ENCODE measurements at places on chromosomes 1 and 21.

DNA sequence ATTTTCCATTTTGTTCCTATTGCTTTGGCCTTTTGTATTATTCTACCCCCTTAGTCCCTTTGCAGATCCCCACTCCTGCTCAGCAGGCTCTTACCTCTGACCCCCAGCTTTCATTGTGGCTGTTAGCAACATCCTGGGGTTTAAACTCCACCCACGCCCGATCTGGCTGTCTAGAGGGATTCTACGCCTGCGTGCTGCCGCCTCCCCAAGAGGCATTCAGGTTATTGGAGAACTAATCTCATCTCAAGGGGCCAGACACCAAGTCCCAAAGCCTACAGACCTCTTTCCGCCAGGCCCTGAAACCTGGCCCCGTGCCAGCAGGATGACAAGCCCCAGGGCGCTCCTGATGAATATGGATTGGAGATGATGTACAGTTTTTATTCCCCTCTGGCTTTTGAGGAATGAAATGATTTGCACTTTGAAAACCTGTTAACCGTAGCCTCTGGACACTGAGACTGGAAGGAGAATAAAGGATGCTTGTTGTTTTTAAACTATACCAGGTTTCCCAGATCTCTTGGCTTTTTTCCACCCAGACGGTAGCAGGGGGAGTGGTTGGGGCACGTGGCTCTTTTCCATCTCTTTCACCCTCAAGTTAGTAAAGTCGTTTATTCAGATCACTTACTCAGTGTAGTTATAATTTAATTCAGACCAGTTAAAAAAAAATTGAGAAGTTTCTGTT is 14.5 kb upstream of the IKBKE start:
- no peak for DNase-seq

- no peak for DNase-seq
Measured at GRCh38 chr1:213107613-213108012, 56.6 kb downstream of the RPS6KC1 start.

DNA sequence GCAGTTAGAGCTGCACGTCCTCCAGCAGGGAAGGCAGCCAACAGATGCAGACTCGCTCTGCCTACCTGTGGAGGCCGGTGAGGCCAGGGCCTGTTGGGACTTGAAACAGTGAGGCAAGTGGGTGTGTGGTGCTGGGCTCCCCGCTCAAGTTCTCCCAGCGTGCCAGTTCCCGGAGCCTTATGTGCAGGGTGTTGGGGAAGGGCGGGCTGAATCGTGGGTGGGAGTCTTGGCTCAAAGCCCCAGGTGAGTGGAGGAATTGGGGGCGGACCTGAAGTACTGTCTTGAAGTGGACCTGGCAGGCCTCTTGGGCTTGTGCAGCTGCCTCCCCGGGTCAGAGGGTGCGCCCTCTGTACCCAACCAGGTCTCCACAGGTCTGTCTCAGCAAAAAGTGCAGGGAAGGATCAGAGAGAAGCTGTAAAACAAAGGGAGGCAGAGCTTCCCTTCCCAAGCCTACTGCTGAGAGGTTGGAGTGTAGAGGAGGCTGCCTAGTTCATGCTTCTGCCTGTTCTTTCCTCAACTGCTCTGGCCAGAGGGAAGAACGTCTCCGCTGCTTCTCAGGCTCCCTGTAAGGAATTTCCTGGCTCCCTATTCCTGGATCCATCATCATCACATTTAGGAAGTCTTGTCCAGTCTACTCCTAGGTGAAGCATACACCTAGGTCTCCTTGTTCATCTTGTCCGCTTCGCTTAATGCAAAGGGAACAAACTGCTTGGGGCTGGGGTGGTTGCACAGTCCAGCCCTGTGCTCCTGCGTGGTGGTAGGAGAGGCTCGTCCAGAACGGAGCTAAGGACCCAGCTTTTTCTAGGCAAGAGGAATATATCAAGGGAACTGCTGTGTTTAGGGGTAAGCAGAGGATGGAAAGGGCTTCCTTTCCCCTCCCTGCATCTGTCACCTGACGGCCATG is 14.9 kb downstream of the UTP11 start:
- DNase-seq, result no peak

DNA sequence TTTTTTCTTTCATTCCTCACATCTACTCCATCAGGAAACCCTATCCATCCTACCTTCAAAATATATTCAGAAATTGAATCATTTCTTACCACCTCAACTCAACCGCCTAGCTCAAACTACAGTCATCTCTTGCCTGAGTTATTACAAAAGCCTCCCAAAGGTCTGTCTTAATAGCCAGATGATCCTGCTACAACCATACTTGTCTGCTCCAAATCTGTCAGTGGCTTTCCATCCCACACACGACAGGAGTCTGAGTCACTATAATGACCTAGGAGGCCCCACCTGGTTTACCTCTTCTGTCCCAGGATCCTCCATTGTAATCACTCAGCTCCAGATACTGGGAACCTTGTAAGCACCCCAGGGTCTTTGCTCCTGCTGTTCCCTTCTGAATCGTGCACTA is 37.1 kb upstream of the IL12RB2 start:
- DNase-seq, result no peak

GRCh38 chr1:22217811-22218460 is 75.0 kb upstream of the WNT4 start:
- DNase-seq, result no peak

- no peak for DNase-seq
Measured at GRCh38 chr1:159945483-159946241, at the start of gene IGSF9. Gene IGSF9, minus strand, starts transcription at chr1:159945613. Its CDS starts 2,159 bp downstream, at chr1:159943454.

DNA sequence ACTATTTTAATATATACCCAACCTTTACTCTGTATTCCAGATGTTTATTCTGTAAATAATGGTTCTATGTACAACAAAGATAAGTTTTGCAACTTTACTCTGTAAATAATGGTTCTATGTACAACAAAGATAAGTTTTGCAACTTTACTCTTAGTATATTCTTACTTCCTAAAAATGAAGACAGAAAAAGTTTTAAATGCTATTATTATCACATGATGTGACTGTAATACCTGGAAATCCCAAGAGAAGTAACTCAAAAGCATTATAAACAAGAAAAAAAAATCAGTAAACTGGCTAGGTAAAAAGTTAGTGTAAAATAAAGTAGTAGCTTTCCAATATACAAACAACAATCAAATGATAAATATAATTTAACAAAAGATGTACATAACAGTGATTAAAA is 18.5 kb upstream of the EXO1 start:
- no peak for DNase-seq

DNA sequence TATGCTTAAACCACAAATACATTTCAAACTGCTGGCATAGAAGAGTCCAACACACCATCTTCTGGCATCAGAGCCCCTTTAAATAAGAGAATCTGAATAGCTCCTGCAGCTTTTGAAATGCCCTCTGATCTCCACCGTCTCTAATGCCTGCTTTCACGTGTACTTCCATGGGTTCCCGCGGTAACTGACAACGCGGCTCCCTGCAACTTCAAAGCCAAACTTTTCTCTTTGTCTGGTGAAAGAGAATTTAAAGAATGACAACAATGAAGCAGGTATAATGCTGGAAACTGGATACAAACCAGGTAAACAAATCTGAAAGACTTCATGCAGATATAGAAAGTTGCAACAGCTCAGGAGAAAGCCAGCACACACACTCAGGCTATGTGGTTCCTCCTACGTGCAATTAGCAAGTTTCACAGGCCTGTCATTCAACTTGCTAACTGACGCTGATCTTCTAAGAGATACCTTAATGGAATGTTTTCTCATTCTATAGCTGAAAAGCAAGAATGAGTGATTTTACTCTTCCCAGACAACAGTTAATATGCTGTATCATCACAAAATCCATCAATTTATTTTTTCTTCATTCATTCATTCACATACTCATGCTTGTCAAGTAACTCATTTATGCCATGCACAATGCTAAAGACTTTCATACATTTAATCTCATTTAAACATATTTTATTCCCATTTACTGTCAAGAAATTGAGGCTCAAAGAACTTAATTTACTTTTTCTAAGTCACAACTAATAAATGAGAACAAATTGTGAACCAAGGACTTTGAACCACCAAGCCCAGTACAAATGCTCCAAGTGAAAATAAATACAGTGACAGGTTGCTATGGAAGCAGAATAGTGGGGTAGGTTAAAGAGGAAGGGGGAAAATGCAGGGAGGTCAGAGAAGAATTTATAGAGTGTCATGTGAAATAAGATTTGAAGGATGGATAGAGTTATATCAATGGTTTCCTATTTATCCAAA is 202.7 kb upstream of the SNX7 start:
- DNase-seq, result no peak

DNA sequence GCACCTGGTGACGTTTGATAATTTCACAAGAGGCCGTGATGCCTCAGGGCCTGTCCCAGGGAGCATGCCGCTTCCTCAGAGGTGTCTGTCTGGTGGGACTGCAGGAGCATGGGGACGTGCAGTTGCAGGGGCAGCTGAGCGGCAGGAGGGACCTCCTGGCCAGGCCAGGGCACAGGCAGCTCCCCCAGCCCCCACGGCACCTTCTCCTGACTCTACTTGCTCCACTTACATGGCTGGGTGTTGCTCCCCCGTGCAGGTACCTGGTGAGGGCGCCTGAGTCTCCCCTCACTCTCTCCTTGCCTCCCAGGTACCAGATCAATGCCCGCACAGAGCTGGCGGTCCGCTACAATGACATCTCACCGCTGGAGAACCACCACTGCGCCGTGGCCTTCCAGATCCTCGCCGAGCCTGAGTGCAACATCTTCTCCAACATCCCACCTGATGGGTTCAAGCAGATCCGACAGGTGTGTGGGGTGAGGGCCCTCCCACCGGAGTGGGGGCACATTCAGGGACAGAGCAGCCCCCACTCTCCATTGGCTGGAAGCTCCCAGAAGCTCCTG is 108.4 kb downstream of the PDE9A start:
- no peak for DNase-seq

- no peak for DNase-seq
Measured at GRCh38 chr1:88802404-88802803, 89.0 kb downstream of the GTF2B start.

DNA sequence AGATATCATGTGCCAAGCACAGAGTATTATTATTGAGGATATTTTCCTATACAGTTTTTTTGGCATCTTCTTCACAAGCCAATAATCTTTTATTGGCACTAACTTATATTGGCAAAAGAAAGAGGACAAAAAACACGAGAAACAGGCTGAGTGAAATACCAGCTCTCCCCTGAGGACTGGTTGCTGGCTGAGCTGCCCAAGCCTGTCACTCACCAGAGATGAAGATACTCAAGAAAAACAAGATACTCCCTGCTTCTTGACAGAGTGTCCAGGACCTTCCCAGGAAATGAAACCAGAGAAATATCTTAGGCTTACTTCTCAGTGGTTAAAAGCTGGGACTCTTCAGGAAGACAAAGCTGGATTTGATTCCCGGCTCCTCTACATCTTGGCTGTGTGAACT is 35.9 kb upstream of the ATP1B1 start:
- no peak for DNase-seq

GRCh38 chr1:182485861-182486260 is 35.9 kb downstream of the RGSL1 start:
- DNase-seq, result no peak

DNA sequence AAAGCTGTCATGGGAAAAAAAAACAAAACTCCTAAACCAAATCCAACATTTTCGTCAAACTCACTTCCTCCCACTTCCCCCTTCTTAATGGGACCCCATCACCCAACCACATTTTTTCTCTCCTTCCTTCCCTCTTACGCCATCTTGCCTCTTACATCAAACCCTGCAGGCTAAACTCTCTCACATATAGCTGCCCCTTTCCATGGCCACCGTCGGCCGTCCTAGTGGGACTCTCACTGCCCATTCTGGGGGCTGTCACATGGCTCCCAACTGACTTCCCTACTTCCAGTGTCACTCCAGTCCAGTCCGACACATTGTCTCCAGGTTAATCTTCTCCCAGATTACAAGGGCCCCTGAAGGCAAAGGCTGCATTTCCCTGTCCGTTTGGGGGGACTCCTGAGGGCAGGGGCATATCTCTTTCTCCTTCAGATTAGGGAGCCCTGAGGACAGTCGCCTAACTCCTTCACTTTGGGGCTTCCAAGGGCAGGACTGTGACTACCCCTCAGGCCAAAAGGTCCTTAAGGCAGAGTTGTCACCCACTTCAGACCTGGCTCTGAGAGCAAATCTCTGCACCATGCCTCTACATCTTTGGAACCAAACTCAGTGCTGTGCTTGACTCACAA is 658 bp downstream of the UBXN11 start:
- DNase-seq, result no peak

DNA sequence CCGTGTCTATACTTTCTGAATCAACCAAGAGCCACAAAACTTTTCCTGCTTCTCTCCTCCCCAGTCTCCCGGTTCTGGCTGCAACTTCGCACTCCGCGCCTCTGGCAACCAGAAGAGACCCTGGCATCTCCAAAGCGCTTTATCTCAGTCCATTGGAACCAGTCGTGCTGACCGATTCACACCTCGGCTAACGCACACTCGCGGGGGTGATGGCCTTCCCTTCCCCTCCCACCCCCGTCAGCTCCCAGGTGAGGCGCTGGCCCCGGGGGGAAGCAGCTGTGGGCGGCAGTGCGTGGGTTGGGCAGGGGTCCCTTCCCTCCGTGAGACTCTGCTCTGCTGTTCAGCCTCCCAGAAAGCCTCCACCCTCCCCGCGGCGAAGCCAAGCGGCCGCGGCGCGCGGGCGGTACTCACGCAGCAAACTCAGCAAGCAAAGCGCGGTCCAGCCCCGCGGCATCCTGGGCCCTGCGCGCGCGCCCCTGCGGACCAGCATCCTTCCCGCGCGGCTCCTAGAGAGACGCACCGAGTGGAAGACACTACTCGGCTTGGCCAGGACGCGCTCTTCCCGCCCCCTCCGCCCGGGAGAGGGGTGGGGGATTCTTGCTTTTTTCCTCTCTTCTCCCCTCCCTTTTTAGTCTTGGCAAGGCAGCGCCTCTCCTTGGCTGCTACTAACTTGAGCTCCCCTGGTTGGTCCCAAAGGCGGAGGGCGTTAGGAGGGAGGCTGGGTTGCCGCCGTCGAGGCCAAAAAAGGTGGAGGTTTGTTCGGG is at the start of gene CD34:
CD34 (minus strand) TSS at position 535 of the 764 bp plus-strand sequence; CDS start at position 490, 45 bp downstream.
- no peak for DNase-seq

DNA sequence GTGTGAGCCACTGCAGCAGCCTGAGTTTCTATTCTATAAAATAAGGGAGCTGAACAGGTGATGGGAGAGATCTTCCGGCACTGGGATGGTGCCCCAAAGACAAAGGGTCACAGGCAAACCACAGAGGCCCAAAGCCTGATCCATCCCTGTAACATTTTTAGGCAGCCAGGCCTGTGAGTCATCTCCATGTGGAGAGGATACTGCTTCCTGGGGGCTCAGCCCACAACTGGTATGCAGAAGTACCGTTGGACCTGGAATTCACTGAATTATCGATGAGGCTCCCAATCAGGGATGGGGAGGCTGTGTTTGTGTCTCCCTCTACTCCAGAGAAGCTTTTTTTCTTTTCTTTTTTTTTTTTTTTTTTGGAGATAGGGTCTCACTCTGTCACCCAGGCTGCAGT is 48.8 kb upstream of the WASF2 start:
- no peak for DNase-seq

- no peak for DNase-seq
Measured at GRCh38 chr1:82265436-82265835, 464.7 kb downstream of the ADGRL2 start.

- DNase-seq, result no peak
Measured at GRCh38 chr1:151992303-151993083, 1.2 kb downstream of the S100A10 start.

All from vagina (tissue), 2 donors.